ENCODE measurements at places on chromosomes 4 and X.

DNA sequence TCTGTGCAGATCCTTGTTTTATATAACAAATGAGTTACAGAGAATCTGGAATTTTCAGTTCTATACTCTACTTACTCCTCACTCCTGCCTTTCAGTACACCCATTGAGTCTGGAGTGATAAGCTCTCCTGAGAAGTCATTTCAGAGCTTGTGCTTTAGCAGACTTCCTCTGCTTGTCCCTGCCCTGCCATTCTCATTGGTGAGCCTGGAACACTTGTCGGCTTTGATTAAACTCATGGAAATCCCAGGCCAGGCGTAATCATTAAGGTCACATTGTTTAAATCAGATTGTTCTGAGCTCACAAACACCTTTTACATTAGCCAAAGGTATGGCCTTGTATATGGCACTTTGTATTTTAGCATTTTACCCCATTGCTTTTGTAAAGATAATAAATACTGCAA, 102.7 kb downstream of the CNKSR2 start:
- no peak for DNase-seq

DNA sequence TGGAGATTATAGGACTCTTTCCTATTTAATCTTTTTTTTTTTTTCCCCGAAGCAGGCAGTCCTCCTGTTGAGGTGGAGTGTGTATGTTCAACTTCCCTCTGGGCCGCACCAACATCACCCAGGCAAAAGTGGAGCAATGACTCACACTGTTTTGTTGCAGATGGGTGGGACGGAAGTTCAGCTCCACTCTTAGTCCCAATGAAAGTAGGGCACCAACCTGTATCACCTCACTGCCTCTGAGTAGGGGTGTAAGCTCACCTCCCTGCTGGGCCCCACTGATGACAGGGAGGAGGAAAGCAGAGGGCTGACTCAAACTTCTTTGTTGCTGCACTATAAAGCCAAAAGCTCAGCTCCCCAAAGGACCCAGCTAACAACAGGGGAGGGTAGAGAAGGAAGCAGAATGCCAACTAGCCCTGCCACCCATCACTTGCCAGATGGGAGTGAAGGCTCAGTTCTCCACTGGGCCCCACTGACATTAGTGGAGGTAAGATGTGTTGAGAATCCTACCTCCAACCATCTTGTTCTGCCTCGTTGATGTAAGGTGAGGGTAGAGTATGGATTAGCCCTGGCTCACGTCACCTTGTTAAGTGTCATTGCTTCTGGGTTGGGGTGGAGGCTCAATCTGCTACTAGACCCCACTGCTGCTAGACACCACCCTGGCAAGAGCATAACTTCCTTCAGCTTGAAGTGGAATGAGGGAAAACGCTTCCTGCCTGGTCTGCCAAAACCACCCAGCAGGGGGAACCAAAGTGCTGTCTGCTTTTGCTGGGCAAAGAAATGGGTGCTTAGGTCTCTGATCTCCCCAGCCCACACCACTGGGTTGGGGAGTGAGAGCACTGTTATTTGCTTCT, 14.1 kb downstream of the RPS6KA3 start:
- DNase-seq: no peak

- DNase-seq: no peak
Measured at GRCh38 chr4:154719087-154719486, 24.7 kb upstream of the LRAT start.

DNA sequence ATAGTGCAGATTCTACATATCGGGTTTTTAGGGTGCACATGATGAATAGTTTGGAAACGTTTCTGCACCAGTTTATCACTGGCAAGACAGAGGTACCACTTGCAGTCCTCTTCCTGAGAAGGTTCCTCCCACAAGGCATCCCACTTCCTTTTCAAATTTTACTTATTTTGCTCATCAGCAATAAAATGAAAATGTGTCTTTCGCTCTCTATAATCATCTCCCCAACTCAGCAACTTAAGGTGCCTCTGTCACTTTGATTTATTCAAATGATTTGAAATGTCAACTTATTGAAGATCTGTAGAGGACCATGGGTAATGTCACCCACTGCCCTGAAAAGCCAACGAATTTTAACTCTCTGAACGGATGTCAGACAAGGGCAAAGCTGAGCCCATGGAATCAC, 53.2 kb downstream of the VGLL1 start:
- DNase-seq: no peak

GRCh38 chr4:45910511-45910910, 213.3 kb downstream of the GABRG1 start:
- no peak for DNase-seq

- no peak for DNase-seq
Measured at GRCh38 chrX:154761977-154762536, 607 bp upstream of the DKC1 start.

DNA sequence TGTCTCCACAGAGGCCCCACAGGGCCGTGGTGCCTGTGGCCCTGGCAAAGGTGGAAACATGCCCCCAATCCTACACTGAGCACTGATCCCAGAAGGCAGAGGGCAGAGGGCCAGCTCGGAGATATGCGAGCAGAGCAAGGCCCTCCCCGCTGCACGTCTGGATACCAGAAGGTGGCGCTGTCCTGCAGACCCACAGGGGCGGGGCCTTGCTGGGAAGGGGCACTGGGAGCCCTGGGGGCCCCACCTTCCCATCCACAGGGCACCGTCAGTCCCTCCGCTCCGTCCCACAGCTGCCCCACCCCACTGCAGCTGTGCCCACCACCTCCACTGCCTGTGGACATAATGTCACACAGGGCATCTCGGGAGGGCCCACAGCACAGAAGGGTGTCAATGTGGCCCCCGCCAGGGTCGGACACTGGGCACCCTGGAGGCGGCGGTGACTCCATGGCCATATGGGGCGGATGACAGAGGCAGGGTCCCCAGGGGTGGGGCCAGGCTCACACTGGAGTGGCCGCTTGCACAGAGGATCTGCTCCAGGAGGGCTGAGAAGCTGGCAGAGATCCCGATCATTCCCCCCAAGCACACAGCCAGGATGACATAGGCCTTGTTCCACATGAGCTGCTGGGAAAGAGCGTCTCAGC, 4.8 kb downstream of the SLC49A3 start:
- no peak for DNase-seq

- no peak for DNase-seq
Measured at GRCh38 chr4:128571747-128572146, 237.8 kb upstream of the JADE1 start.

- no peak for DNase-seq
Measured at GRCh38 chrX:45445745-45446412, 245.2 kb upstream of the DIPK2B start.

DNA sequence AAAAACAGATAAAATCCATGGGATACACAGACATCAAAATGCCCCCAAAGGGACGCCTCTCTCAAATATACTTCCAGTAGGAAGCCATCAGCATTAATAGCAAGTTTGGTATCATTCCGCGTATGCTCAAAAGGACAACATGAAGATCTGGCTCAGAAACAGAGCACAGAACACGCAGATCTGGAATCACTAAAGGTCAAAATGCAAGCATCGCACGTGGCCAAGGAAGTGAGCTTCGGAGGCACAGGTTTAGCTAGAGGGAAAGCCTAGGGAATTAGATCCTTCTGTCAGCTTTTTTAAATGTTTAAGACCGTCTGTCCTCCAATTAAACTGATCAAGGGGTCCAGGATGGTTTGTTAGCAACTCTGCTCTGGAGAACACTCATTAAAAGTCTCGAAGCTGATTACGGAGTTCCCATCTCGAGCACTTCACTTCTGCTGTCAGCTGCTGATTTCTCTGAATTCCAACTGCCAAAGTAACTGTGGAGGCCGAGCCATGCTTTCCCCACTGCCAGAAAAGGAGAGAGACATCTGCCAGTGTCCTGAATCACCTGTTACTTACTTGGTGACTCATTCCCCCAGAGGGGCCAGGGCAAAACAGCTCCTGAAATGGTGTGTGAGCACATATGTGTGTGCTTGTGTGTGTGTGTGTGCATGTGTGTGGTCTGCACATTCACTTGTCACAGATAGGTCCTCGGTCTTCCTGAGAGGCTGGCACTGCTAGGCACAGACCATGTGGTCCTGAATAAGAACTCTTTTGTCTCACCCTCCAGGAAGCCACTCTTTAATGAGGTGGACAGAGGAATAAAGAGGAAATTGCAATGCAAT, 177.7 kb upstream of the PPARGC1A start:
- DNase-seq: no peak

DNA sequence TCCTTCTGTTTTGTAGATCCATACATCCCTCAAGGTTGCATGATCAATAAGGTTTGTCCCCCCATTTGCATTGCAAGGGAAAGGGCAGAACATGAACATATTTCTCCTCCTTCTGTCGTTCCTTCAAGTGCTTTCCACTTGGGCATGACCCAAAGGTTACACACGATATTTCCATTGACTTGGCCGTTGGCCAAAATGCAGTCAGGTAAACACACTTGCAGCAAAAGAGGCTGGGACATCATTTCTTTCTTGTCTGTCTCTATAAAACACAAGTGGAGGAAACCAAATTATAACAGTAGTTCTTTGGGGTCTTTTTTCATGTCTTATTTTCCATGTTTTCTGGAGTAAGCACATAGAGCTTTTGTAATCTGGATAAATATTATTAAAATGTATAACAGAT, 156.1 kb downstream of the FRAS1 start:
- no peak for DNase-seq

GRCh38 chrX:45502396-45502795, 301.7 kb upstream of the DIPK2B start:
- no peak for DNase-seq

- no peak for DNase-seq
Measured at GRCh38 chr4:89797117-89797516, 39.8 kb downstream of the SNCA start.

DNA sequence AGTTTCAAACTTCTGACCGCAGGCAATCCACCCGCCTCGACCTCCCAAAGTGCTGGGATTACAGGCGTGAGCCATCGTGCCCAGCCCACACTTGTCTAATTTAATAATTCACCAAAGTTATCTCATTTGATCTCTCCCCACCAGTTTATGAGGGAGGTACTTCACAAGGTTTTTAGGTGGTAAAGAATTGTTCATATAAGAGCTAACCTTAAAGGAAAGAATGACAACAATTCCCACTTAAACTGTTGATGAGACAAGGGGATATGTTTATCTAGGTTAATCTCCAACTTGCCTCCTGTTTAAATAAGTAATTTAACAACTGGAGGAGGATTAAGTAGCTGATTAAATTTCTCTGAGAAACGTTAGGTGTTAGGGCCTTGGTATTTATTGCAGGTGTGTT, 117.6 kb upstream of the CBLL2 start:
- no peak for DNase-seq

- no peak for DNase-seq
Measured at GRCh38 chr4:86810847-86811246, 38.3 kb downstream of the SLC10A6 start.

GRCh38 chr4:9952415-9952950, 68.8 kb downstream of the SLC2A9 start:
- no peak for DNase-seq

- no peak for DNase-seq
Measured at GRCh38 chr4:101141230-101141629, 206.1 kb downstream of the PPP3CA start.

- DNase-seq: no peak
Measured at GRCh38 chr4:39750216-39750615, 52.3 kb downstream of the UBE2K start.

DNA sequence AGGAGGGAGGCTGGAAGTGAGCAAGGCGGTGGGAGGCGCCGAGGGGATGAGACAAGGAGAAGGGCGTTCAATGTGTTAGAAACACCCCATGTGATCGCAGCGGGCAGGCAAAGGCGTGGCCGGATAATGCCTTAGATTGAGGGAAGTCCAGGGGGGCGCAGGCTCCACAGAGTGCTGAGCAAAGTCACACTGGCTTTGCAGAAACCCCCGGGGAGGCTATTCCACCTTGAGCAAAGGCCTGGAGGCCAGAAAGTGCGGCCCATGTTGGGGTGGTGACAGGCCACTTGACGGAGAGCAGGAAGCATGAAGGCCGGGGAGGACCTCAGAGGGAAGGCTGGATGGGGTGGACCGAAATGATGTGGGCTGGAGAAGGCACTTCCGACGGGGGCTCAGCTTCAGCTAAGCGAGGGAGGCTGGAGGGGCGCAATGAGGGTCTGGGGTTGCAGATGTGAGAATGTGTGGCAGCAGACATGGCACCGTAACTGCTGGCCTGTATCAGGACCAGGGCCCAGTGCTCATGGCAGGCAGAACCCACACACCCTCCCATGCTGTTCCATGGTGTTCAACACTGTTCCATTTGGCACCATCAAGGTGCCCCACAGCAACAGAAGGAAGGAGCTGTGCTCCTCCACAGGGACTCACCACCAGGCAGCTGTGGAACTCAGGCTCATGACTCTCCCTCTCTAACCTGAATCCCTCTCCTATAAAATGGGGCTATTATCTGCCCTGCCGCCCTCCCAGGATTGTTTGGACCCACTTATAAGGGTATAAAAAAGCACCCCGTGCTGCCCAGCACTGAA, 50.3 kb downstream of the HMX1 start:
- no peak for DNase-seq

DNA sequence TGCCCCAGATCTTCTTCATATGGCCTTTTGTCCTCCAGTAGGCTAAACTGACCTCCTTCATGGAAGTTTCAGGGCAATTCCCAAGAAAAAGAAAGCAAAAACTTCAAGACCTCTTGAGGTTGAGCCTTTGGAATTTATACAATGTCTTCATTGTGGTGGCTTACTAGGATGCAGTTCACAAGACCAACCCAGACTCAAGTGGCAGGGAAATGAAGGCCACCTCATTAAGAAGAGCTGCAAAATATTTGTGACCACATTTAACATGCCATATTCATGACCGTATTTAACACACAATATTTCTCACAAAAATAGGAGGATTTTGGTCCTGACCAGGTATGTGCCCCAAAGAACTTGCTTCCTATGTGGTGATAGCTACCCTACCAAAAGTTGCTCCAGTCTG, 605.5 kb upstream of the PITX2 start:
- no peak for DNase-seq

GRCh38 chrX:47568656-47569295, 7.8 kb downstream of the ARAF start:
- no peak for DNase-seq
